ENCODE measurements at places on chromosomes 3 and 15.

- no peak for DNase-seq
Measured at GRCh38 chr3:12451481-12451880, 32.8 kb upstream of the TSEN2 start.

DNA sequence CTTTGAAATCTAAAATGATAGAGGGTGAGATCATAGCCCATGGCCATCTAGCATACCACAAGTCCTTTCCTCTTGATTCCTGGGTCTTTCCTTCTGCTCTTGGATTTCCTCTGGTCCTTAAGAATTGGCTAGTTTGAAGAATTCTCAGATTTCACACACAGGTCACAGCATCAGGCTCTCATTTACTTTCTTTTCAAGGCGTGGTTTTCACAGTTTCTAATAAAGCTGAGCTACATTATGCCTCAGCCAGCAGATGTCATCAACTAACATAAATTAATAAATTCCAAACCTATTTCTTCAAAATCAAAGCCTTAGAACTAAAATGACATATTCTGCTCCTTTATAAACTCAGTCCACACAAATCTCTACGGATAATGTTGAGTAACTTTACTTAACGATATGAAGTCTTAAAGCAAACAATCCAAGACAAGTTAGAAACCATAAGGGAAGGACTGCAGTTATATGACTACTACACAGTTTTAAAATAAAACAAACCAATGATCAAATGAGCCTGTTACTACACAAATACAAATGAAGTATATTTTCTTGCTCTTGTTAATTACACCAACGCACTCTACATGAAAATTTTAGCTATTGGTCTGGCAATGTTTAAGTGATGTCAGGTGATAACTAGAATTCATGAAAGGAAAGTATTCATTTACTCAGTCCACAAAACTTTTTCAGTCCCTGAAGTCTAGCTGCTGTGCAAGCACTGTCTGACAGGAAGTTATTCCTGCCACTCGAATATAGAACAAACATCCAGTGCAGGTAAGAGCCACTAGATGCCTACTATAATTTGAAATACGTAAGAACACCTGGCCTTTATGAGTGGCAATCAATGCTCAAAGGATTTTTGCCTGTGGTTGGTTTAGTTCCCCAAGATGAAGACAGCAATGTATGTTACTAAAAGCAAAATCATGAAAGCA lies 9.2 kb downstream of the CCDC14 start:
- no peak for DNase-seq

DNA sequence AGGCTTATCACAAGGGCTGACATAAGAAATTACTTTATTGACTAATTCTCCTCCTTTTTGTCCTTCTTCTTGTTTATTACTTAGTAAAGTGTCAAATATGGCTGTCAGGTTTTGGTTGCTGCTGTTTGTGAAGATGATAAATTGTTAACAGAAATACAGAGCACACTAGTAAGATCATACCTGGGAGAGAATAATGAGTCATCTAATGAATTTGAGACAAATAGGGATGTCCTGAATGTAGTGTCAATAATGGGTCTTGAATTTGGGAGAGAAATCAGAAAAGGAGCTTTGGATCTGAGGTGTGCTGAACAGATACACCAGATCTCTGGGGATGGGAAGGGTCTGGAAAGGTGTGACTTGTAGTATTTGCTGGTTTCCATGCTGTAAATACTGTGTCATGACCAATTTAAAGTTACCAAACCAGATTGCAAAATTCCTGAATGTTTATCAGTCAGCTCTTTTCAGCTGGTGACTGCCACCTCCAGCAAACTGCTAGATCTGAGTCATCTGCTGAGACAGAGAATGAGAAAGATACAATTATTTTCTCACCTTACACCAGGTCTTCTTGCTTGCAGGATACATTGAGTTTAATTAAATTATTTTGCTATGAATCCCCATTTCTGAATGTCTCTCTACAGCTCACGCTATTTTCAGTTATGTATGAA lies 76.7 kb upstream of the SATB1 start:
- no peak for DNase-seq

GRCh38 chr3:66858656-66859381 lies 139.3 kb upstream of the KBTBD8 start:
- no peak for DNase-seq

DNA sequence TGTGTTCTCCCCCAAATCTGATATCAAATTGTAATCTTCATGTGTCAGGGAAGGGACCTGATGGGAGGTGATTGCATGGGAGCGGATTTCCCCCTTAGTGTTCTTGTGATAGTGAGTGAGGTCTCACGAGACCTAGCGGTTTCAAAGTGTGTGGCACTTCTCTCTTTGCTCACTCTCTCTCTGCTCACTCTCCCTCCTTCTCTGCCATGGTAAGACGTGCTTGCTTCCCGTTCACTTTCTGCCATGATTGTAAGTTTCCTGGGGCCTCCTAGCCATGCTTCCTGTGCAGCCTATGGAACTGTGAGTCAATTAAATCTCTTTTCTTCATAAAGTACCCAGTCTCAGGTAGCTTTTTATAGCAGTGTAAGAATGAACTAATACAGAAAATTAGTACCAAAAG lies 30.6 kb upstream of the OR5H6 start:
- DNase-seq: no peak

- DNase-seq: peak; percentile 93
Measured at GRCh38 chr3:9864200-9864927, 15.7 kb downstream of the CIDEC start.

DNA sequence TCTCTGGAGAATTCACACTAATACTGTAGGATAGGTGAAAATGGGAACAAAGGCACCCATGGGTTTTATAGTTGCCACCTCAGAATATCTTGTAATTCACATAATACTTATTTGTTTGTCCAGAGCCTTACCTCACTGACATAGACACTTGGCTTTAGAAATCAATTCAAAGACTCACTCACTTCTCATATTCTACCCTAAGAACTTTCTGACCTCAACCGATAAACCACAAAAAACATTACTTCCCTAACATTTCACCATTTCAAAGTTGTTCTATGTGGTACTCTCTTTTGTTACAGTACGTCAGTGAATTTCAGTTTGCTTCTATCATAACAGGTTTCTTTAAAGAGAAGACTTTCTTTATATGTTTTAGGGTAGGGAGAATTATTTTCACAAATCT lies 359.3 kb downstream of the IGSF11 start:
- DNase-seq: no peak

DNA sequence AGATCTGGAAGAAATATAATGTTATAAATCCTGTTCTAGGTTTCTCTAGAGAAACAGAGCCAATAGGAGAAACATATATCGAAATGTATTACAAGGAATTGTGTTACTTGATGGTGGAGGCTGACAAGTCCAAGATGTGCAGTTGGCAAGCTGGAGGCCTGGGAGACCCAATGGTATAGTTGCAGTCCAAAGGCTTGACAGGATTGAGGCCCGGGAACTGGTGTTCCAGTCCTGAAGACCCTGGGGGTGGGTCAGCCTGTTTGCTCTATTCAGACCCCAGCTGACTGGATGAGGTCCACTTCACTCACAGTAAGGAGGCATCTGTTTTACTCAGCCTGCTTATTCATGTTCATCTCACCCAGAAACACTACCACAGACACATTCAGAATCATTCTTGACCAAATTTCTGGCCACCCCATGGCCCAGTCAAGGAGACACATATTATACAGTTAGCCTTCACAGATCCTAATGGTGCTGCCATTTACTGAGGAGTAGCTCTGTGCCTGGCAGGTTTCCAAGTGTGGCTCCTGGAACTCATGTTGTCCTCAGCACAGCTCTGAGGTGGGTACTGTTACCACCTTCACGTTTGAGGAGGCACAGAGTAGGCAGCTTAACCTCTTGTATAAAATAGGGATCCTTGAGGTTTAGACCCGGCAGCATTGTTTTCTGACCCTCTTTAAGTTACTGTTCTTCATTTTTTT lies 3.7 kb downstream of the TRAK1 start:
- no peak for DNase-seq

GRCh38 chr3:60839246-60839645 lies 412.0 kb downstream of the FHIT start:
- no peak for DNase-seq

- no peak for DNase-seq
Measured at GRCh38 chr3:81951106-81951505, 189.7 kb upstream of the GBE1 start.

DNA sequence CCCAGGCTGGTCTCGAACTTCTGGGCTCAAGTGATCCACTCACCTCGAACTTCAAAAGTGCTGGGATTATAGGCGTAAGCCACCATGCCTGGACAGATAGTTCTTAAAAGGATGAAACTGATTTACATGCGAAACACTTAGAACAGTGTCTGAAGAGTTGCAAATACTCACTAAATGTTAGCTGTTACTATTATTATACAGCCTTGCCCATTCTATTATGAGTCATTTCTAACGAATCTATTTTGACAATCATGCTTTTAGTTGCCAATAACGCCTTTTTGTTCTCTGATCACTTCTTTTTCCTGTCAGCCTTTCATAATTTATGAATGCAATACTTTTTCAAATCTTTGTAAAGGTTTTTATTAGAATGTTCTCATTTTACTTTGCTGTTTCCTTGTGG lies 112.7 kb downstream of the SNRK start:
- DNase-seq: no peak

DNA sequence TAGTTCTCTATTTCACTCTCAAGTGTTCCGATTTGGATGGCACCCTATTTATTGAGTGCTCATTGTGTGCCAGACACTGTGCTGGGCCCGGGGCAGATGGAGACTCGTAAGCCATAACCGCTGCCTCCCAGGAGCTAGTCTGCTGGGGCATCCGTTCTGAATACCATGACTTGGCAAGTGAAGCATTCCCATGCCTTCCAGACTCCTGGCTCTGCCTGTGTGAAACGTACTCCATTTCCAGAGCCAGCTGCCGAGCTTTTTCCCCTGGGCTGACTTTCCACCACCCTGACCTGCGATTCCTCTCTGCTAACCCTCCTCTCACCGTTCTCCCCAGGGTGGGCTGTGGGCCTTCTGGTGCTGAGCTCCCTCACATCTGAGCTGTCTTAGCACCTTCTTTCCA lies 303.1 kb upstream of the CTDSPL start:
- no peak for DNase-seq

- DNase-seq: no peak
Measured at GRCh38 chr15:65914981-65915925, 46.0 kb downstream of the RAB11A start.

- DNase-seq: peak; percentile 99
Measured at GRCh38 chr3:197854596-197855343, 63.7 kb downstream of the LRCH3 start.

DNA sequence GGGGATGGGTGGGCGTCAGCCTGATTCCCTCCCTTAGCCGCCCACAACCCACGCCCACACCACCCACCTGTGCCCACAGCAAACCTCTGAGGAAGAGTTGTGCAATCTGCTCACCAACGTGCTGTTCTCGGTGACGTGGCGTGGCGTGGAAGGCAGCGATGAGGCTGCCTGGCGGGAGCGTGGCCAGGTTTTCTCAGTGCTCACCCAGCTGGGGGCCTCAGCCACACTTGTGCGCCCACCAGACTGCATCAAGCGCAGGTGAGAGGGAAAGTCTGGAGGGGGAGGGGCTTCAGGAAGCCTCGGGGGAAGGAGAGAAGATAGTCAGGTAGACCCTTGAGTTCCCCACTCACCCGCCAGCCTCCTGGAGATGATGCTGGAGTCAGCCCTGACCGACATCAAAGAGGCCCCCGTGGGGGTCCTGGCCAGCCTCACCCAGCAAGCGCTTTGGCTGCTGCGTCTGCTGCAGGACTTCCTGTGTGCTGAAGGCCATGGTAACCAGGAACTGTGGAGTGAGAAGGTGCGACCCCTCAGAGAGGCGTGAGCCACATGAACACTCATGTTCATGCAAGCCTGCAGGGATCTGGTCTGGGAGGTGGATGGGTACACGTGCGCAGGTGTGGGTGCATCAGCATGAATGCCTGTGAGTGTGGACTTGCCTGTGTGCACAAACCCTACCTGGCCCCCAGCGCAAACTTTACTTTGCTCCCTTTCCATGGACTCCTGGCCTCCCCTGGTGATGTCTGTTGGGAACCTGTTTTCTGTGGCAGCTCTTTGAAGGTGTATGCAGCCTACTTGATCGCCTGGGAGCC lies 21.7 kb downstream of the NBEAL2 start:
- no peak for DNase-seq

GRCh38 chr3:42751609-42752008 lies 21.4 kb downstream of the CCDC13 start:
- no peak for DNase-seq

DNA sequence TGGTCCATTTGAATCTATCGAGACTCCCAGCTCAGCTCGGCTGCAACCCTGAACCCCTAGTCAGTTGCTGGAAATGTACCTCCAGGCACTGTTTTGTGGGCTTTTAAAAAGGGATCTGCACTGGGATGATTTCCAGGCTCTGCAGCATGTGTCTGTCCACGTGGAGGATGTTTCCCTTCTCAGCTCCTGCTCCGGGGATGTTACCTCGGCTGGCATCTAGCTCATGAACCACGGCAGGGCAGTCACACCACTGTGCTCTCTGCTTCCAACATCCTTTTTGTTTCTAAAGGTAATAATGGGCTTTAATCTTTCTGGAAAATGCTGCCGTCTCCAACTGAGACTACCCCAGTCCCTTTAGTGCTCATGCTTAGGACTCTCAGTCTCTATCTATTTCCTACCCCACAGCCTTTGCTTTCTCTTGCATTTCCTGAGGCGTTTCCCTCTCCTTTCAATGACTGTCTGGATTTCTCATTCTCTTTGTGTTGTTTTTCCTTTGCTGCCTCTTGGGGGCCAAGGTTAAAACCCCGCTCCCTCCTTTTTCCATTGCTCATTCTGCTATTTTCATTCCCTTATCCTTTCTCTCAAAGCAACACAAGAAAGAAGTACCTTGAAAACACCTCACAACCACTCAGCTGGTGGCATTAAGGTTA lies 42.9 kb upstream of the AKAP13 start:
- DNase-seq: no peak

DNA sequence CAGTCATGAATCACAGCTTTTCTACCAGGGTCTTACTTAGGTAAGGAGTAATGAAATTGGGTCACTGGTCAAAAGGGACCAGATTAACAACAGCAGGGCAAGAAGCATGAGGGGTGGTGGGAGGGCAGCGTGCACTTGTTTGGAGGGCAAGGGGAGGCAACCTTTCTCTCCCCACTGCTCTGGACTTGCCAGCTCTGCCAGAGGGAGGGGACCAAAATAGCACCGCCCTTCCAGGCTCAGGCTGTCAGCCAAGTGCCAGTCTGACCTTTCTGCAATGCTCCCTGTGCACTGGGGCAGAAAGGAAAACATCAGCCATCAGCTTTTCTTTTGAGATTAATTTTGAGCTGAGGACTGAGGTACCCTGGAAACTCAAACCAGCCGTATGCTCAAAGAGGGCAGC lies 4.5 kb upstream of the ULK3 start:
- no peak for DNase-seq

Measured in iris pigment epithelial cell (primary cell).